ENCODE measurements at places on chromosomes 1 and 21.

DNA sequence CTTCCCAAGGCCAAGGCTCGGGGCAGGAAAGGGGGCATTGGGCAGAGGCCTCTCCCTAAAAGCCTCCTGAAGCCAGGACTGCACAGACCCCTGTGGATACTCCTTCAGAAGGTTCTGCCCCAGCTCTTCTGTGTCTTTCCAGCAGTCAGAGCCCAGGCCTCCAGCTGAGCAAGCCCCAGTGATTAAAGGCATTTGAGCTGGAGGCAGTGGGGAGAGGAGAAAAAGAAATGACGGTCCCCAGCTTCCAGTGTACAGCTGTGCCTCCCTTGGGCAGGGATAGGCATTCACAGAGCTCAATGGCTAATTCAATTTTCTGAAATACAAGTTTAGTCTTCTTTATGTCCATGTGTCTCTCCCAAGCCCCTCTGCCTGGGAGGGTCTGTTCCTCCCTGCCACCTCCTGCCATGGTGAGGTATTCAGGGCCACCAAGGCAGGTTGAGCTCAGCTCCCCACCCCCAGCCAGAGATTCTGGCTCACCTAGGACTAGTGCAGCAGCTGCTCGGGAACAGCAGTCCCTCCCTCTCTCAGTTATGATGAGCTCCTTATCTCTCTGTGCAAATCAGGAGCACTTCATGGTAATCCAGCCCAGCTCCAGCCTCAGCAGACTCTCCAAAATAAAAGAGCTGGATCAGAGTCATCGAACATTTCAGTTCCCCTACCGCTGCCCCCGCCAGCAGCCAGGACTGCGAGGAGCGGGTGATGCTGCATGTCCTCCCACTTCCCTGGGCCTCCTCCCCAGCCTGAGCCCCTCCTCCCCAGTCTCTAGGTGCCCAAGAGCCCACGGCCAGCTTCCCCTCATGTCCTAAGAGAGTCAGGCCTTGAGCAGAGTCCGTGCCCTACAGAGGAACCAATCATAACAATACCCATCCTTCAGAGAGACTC, 208.4 kb upstream of the ZC3H12A start:
- no peak for DNase-seq

DNA sequence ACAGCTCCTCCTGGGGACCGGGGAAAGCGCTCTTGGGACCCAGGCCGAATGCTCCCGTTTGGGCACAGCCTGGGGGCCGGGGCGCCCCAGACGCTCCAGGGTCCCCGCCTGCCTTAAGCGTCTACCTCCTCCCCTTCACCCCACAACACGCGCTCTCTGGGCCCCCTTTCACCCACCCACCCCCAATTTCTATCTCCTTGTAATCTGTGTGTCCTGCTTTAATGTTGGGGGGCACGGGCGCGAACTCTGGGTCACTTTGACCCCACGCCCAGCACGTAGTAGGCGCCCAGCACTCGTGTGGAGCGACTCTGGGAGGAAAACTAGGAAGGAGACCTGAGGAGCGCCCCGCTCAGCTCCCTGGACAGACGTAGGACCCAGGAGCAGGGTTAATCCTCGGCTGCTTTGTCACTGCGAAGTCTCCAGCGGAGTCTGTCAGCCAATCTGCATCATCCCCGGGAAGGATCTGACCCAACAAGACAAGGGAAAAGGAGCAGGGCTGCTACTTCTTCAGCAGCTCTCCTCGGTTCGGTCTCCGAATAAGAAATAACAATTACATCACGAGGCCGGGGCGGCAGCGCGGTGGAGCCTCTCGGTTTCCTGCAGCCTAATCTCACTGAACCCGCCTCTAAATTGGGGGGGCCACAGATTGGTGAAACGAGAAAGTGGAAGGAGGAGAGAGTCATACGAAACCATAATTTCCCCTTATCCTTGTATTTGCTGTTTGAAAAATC, 757 bp upstream of the NRIP1 start:
- DNase-seq: peak; percentile 76

DNA sequence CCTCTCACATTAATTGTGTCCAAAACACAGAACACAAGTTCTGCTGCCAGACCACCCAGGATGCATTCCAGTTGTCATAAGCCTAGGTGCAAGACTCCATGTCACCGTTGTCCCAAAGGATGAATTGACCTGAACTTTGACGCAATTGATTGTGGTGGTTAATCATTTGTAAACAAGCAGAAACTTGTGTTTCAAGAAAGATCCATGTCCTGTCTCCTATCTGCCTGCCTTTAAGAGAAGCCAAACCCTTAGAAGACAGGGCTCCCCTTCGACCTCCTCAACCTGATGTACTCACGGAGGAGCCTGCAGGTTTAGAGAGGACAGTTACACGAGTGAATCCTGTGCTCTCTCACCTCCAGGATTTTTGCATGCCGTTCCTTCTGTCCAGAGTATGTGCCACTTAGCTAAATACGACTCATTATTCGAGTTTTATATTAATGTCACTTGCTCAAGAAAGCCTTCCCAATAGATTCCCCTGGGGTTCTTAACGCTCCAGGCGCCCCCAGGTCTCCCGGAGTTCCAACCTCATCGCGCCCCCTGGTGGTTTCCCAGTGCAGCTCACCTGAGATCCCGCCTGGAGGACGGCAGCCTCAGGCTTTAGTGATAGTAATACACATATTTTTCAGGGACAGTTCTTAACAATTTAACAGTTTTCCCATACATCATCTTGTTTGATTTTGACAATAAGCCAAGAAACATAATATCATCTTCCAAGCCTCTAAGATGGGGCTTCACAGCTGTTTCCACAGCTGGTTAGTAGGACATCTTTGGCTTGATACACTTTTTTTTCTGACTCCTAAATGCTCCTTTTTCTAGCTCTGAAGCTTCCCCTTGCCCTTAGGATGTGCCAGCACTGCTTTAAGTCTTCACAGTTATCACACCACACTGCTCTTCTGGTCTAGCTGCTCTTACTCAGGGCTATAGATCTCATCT, 2.4 kb upstream of the C8B start:
- DNase-seq: no peak

- DNase-seq: no peak
Measured at GRCh38 chr21:33249331-33250002, 16.7 kb upstream of the IL10RB start.

DNA sequence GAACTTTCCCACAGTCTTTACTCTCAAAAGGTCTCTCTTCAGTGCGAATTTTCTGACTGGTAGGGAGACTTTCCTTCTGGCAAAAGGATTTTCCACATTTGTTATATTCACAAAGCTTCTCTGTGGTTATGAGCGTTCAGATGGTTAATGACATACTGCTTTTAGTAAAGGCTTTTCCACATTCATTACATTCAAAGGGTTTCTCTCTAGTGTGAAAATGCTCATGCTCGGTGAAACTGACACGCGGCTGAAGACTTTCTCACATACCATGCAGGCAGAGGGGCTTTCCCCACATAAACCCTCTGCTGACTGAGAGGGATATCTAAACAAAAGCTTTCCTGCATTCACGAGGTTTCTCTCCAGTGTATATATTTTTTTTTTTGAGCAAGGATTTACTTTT, 9.9 kb upstream of the KLF18 start:
- DNase-seq: no peak

- DNase-seq: no peak
Measured at GRCh38 chr1:213914392-213914791, 73.4 kb upstream of the PROX1 start.

GRCh38 chr1:87644579-87645190, 316.0 kb downstream of the LMO4 start:
- DNase-seq: no peak

- peak; percentile 53 for DNase-seq
Measured at GRCh38 chr1:108897865-108898720, 21.3 kb downstream of the GPSM2 start.

- DNase-seq: no peak
Measured at GRCh38 chr1:90486996-90487395, 230.1 kb downstream of the BARHL2 start.

DNA sequence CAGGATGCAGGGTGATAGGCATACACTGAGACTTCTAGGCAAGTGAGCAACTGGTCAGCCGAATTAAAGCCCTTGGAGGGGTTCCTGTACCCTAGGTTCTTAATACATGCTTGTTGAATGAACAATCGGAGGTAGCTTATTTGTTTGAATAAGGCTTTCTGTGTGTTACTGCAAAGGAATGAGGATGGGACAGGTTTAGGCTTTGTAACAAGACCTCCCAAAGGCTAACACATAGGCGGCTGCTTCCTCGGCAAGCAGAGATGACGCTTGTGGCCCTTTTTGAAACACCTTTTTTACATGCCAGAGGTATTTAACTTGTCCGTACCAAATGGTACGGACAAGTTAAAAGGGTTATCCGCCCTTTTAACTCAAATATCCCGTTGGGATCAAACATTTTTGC, 511.6 kb downstream of the KIF26B start:
- no peak for DNase-seq

GRCh38 chr1:98172578-98172977, 251.7 kb upstream of the DPYD start:
- DNase-seq: no peak

DNA sequence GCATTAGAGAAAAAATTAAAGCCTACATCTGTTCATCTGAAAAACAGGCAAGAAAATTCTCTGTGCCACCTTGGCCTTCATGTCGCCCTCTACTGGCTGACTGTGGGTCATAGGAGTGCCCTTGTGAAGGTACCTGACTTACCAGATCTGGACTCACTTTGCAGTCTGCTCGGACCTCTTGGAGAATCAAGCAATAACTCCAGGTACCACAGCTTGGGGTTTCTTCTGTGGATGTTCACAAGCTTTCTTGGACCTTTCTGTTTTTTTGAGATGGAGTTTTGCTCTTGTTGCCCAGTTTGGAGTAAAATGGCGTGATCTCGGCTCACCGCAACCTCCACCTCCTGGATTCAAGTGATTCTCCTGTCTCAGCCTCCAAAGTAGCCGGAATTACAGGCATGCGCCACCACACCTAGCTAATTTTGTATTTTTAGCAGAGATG, 2.4 kb upstream of the PRAMEF18 start:
- DNase-seq: peak; percentile 29

- no peak for DNase-seq
Measured at GRCh38 chr1:95504321-95504720, 270.3 kb downstream of the RWDD3 start.

DNA sequence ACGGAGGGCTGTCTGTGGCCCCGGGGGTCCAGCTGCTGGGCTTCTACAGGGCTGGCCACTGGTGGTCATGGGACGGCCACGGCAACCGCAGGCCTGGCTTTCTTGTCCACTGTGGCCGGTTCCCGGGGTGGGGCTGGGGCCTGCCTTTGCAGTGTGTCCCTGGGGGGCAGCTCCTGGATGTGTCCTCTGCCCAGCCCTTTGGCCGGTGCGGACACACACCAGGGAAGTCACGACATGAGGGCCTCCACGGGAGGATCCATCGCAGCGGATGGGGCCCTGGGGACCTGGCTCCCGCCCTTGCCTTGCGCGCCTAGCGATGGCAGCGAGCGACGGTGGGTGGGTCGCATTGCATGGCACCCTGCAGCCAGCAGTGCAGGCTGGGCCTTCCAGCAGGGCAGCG, 18.0 kb downstream of the PFKL start:
- DNase-seq: no peak

- DNase-seq: no peak
Measured at GRCh38 chr1:65174585-65174984, 26.6 kb downstream of the AK4 start.

GRCh38 chr1:103371234-103371633, 154.3 kb upstream of the RNPC3 start:
- DNase-seq: no peak

- no peak for DNase-seq
Measured at GRCh38 chr1:100847361-100848082, 47.1 kb downstream of the EXTL2 start.

GRCh38 chr1:243850452-243851256, 611 bp upstream of the AKT3 start:
- peak; percentile 29 for DNase-seq

DNA sequence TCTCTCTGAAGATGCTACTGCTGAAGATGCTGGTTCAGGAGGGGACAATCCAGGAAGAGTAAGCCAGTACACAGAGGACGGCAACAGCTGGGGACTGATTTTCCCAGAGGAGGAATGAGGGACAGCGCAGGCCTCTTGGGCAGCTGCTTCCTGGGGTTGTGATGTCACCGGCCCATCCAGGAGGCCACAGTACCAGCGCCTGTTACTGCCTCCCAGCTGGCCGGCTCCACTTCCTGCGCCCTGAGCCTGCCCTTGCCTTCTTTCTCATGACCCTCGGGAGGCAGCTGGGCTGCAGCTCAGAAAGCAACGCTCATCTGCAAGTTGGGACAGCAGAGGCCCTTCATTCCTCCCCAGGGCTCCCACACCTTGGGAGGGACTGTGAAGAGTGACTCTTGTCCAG, 21.9 kb upstream of the ID3 start:
- DNase-seq: no peak

DNA sequence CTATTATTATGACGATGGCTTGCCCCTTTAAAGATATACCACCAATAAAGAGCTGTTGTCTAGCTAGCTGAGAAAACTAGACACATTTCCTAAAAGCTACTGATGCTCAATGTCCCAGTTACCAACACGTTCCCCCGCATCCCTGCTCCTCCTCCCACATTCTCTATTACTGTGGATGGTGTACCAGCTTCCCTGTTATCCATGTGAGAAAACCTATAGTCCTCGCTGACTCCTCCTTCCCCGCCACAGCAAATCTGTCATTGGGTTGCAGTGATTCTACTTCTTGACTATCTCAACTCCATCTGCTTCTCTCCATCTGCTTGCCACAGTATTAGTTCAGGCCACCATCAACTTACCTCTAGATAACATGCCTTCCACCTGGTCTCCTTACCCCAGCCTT, 337.5 kb downstream of the KCNH1 start:
- DNase-seq: no peak

DNA sequence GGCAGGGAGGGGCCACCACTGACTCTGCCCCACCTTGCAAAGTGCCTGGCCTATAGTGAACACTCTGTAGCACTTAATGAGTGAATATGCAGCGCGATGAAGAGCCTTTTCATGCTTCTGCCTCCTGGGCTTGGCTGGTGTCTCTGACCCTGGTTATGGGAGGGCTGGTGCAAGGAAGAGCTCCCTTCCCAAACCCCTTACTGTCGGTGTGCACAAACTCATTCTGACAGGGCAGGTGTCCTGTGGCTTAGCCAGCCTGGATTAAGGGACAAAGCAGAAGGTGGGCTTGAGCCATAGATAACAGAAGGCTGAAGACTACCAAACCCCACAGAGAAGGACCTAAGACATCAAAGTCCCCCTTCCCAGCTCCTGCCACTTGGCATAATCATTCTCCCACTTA, 2.0 kb upstream of the NCMAP start:
- no peak for DNase-seq

GRCh38 chr1:232571523-232571922, 58.4 kb downstream of the SIPA1L2 start:
- no peak for DNase-seq

- DNase-seq: no peak
Measured at GRCh38 chr1:95013950-95014574, 58.7 kb downstream of the ALG14 start.

GRCh38 chr1:59692591-59692990, 122.2 kb upstream of the HOOK1 start:
- DNase-seq: no peak

GRCh38 chr1:88140325-88140724, 543.7 kb upstream of the PKN2 start:
- no peak for DNase-seq

DNA sequence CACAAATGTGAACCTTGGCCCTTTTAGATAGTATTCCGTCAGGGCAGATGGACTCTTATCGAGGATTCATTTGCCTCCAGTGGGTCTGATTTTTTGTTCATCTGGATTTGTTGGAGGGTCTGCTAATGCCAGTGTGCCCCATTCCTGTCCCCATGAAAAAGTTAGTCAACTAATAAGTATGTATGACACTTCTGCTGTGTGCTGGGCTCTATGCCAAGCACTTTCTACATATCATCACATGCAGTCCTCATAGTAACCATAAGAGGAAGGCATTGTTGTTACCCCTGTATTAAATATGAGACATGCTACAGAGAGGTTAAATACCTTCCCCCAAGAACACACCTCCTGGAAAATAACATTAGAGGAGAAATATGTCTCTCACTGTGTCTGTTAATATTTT, 46.6 kb upstream of the MAB21L3 start:
- DNase-seq: no peak
